HCEC 1CT (cell line): ENCODE measurements at places on chromosomes 7 and 10.

DNA sequence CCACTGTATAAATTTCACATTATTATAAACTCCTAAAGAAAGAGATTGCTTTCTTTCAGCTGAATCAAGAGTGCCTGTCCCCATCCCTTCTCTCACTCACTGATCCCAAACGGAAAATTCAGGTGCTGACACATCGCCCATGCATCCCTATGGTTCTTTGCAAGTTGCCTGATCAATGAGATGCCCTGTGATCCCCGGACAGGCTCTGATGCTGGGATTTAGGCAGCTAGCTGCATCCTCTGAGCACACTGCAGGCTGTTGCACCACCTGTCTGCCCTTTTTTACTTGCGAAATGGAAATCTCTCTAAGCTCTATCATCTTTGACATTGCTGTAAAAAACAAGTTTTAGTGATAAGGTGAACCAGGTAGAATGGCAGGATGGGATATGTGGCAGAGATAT is 456.5 kb downstream of the GATA3 start:
- DNase-seq: no peak

DNA sequence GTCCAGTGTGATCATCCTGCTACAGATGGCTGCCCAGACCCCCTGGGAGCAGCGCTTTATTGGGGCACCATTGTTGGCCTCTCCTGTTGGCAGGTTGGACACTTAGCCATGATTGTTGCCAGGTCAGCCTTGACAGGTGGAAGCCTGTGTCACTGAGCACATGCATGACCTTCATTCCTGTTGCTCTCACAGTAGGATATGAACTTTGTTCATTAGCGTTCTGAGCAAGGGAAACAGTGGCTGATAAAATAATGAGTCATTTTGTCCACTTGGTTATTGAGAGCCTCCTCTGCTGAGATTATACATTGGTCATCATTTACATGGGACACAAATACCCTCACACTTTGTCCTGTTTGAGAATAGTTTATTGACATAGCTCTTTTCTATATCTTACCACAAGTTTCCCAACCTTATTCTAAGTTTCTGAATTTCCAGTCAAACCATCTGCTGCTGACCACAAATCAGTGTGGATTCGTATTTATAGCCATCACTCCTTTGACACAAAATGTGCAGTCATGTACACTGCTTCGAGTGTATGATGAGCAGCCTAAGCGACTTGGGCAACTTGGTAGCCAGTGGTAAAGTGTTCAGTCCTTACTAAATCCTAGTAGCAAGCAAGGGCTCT is 102.6 kb downstream of the TPST1 start:
- DNase-seq: peak; percentile 53

GRCh38 chr7:34544621-34545020 is 113.4 kb upstream of the NPSR1 start:
- DNase-seq: no peak

- DNase-seq: no peak
Observed at GRCh38 chr10:103627111-103627892, 133.8 kb downstream of the NEURL1 start.

DNA sequence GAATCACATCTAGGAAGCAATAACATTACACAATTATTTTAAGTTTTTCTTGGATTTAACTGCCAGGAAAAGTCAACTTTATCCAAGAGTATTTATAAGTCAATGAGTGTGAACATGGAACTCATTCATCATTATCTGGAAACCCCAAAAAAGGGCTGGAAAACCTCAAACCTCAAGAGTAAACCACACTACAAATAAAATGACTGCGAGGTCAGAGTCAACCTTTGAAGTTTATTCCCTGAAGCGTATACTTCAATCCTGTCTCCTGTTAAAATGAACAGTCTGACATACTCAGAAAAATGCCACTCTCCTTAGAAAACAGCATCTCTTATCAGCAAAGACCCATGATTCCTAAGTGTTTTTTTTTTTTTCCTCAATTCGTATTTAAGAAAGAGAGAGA is 86.5 kb downstream of the RELN start:
- DNase-seq: no peak

DNA sequence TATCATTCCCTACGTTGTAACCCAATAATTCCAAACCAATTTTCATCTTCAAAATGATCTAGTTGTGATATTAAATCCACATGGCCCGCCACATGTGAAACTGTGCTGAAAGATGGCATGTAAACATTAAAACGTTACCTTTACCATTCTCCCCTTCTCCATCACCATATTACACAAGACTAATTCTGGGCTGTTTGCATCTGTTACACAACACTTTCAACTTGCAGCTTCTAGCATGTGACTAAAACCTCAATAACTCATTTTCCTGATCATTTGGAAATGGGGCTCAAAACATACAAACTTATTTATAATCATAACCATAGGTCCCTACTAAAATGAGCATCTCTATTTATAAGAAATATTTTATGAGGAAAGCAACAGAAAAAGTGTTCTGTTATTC is 4.7 kb downstream of the MTERF1 start:
- DNase-seq: peak; percentile 14

- peak; percentile 80 for DNase-seq
Observed at GRCh38 chr7:46058086-46058823, 137.2 kb upstream of the IGFBP3 start.

- DNase-seq: peak; percentile 43
Observed at GRCh38 chr10:117165538-117166417, 27.7 kb upstream of the VAX1 start.

DNA sequence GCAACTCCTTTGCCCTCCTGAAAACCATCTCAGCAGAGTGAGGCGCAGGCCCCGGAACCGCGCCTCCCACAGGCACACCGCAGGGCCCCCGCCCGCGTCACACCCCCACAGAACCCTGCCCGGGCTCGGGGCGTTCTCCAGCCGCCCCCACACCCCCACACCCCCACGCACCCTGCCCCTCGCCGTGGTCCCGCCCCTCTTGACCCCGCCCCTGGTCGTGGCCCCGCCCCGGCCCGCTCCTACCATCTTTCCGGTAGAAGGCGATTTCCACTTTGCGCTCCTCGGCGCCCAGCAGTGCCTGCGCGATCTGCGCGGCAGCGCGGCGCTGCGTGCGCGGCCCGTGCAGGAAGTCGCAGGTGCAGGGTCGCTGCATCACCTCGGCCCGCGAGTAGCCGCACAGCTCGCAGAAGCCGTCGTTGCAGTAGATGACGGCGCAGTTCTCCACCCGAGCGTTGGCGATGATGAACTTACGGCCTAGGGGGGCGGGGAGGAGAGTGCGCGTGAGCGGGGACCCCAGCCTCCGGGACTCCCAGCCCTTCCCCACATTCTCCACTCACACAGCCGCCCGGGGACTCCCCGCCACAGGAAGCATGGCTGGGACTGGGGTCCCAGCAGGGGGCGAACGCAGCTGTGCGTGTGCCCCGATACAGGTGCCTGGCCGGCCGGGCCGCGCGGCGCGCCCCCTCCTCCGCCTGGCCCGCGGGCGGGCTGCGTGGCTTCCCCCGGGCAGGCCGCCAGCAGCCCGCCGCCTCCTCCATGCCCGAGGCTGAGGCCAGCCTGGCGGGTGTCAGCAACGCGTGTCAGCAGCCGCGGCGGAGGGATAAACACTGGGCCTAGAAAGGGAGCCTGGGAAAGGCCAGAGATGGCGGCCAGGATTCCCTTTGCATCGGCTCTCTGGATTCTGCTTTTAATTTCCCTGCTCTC is 3.4 kb downstream of the KCNH2 start:
- no peak for DNase-seq

DNA sequence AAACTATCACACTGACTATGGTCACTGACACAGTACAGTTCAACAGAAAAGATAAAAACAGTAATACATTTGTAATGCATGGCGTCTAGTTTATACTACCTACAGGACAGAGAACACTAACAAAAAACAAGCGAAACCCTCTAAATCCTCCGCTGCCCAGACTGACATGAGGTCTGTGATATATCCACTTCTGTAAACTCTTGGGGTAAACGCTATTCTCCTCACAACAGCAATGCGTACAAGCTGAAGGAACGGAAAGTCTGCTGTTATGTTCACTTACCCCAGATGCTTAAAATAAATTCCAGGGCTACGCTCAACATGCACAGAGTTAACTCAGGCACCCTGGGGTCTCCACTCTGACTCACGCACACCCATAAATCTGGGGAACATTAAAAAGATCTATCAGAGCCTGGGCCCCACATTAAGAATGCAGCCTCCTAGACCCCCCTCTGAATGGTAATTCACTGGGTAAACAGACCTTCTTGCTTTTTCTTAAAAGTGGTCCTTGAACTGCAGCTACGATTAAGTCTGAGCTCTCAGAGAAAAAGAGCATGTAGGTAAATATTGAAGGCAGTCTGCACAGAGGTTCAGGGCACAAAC is 105.6 kb downstream of the CTBP2 start:
- no peak for DNase-seq

- DNase-seq: no peak
Observed at GRCh38 chr10:72889391-72889831, 4.1 kb upstream of the OIT3 start.

- peak; percentile 60 for DNase-seq
Observed at GRCh38 chr10:5559642-5560141, 34.9 kb downstream of the CALML3 start.

GRCh38 chr10:132496360-132497062 is 41.1 kb upstream of the INPP5A start:
- DNase-seq: no peak

GRCh38 chr10:100873146-100873826 is 39.5 kb upstream of the SLF2 start:
- DNase-seq: no peak

DNA sequence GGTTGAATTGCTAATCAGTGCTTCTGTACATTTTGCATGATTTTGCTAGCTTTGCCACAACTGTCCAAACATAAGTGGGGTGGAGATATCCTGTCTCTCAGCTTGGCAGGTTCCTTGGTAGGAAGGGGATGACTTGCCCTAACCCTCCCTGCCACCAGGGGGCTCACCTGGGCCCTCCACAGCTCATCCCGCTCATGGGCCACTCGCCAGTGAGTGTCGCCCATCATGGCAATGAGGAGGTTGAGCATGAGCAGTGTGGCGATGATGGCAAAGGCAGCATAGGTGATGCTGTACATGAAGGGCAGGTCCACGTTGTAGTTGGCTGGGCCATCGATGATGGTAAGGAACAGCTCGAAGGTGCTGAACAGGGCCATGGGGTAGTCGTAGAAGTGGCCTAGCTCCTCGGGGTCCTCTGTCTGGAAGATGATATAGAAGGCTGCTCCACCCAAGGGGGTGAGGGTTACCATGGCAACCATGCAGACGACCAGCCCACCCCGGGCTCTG is 12.2 kb downstream of the TRPV6 start:
- no peak for DNase-seq

DNA sequence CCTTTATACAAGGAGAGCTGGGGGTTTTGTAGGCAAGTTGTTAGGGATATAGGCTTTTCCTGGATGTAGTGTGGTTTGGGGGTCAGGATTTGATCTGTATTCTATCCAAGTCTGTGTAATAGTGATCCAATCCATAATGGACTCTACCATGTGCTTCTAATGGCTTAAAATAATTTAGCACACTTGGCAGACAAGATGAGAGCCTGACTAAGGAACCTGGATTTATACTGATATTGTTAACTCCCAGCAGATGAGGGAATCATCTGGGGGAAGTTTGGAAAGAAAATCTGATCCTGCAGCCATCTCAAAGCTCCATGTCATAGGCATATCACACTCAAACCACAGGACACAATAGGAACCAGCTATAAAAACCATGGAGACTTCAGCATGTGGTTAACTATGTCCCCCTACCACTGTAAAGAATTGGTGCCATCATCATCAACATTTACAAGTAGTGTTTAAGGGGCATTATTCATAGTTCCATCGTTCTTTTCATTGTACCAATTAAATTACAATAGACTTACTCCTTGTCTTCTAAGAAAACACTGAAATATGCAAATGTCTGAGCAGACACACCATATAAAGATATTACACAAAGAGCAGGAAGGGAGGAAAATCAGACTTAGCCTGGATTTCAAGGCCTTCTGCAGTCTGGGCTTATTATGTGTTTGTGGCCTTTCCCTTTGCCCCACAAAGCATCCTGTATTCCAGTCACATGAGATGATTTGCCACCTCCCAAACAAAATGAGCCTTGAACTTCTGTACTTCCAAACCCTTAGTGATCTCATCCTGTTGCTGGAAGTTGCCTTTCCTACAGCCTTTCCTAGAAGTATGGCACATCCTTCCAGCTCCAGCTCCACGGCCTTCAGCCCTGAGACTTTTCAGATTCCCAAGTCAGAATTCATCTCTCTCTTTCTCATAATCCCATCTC is 22.5 kb upstream of the HPS1 start:
- DNase-seq: peak; percentile 43

DNA sequence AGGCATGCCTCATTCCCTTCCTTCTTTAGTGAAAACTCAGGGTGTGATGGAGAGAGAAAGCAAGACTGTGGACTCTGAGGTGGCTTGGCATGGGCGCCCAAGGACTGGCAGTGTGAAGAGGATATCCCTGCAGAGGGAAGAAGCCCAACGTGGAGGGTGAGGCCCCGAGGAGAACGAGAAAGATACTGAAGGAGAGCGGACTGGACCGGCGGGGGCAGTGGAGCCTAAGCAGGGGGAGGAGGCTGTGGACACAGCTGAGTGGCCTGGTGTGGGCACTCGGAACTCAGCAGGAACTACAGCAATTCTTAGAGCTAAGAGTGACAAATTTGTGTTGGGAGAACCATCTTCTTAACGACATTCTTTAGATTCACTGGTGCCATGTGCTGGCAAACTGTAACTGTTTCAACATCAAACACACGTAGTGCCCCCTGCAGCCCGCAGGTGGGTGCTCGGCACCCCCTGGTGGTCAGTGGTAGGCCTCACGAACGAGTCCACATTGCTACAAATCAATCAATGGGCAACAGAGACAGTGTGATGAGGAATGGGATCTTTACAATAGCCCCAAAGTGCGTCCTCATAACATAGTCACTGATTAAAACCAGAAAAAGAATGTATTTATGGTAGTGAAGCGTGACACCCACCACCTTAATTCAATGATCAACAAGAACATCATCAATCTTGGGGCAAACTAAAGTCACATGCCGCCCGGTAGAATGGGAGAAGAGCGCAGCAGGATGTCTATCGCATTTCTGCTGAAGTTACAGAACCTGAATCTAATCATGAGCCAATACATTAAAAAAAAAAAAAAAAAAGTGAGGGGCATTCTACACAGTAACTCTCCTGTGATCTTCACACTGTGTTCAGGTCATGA is 2.0 kb upstream of the SFTPA1 start:
- DNase-seq: peak; percentile 11

- no peak for DNase-seq
Observed at GRCh38 chr7:159064816-159065510, 79.7 kb downstream of the VIPR2 start.

GRCh38 chr7:28682801-28683200 is 270.5 kb downstream of the CREB5 start:
- no peak for DNase-seq

GRCh38 chr7:138799336-138800000 is 1.5 kb upstream of the ATP6V0A4 start:
- no peak for DNase-seq

DNA sequence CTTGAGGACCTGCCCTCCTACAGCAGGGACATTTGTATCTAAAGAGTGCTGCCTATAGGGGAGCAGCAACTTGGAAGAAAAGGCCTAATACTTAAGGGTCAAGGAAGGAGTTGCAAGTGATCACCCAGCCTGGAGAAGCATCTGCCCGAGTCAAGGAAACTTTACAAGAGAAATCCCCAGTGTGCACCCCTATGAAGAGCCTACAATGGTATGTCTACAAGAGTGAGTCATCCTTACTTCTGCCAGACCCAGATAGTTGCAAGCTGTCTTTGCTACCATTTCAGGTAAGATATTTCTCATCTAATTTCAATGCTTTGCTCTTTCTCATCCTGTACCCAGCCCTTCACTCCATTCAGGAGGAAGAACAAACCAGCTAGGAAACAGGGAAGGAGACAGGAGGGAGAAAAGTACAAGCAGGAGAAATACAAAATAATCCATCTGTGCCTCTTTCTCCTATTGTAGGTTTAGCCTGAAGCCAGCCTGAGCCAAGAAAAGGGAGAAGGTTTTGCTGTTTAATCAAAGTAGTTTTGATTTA is 34.4 kb upstream of the AGR3 start:
- peak; percentile 77 for DNase-seq
